ENCODE measurements at places on chromosomes 6 and 20.

DNA sequence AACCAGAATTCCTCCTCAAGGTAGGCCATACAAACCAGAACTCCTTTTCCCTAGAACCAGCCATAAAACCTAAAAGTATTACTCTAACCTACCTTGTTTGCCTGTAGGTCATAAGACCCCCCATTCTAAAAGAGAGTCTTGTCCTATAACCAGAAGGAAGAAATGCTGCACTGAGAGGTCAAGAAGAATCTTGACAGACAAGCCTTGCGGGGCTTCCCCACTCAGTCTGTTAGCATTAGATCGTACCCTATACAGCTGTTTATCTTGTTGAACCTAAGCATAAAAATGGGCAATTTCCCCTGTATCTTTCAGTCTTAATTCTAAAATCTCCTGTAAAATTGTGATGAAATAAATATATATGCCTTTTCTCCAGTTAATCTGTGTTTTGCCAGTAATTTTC is 52.3 kb upstream of the HFE start:
- DNase-seq: no peak

GRCh38 chr20:50491926-50492634 is 18.1 kb upstream of the PTPN1 start:
- DNase-seq: no peak

DNA sequence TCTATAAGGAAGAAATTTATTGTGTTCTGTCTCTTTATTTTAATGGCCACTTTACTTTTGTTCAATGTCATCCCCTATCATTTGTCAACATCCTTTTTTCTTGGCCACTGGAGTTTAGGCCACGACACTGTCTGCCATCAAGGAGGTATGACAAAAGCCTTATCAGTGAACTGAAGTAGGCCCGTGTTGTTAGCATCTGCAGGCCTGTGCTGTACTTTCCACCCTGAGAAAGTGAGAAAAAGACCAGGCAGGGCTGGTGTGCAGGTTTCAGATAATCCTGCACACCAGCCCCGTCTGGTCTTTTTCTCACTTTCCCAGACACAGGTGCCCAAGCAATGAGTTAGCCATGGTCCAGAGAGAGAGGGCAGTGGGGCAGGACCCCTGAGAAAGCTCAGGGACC is 57.6 kb downstream of the GOPC start:
- no peak for DNase-seq

GRCh38 chr6:36357872-36358225 is 21.2 kb upstream of the BNIP5 start:
- DNase-seq: no peak
